HAP-1 (cell line): ENCODE measurements at places on chromosomes 16 and 17.

- DNase-seq = no peak
Observed at GRCh38 chr16:51573191-51573590, 422.1 kb upstream of the SALL1 start.

GRCh38 chr16:64981568-64982281 lies 140.1 kb downstream of the CDH11 start:
- DNase-seq = no peak

GRCh38 chr17:37551788-37552187 lies 57.4 kb downstream of the SYNRG start:
- no peak for DNase-seq

DNA sequence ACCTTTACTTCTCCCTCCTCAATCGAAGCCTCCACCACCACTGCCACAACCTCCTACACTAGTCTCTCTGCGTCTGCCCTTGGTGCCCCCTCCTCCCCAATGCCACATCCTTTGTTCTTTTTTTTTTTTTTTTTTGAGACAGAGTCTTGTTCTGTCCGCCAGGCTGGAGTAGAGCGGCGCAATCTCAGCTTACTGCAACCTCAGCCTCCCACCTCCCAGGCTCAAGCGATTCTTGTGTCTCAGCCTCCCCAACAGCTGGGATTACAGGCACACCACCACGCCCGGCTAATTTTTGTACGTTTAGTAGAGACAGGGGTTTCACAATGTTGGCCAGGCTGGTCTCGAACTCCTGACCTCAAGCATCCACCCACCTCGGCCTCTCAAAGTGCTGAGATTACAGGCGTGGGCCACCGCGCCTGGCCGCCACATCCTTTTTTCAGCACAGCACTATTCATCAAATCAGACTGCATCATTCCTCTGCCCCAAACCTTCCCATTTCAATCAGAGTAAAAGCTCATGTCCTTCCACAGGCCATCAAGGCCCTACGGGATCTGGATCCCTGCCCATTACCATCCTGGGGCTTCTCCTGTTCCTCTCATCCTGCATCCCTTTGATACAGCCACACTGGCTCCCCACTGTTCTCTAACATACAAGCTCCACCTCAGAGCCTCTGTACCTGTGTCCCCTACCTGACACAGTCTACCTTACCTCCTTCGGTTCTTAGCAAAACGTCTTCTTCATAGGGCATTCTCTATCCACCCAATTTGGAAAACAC lies 2.0 kb downstream of the KLHL11 start:
- DNase-seq = no peak

GRCh38 chr17:10635290-10635689 lies 21.8 kb downstream of the MYH3 start:
- DNase-seq = no peak

DNA sequence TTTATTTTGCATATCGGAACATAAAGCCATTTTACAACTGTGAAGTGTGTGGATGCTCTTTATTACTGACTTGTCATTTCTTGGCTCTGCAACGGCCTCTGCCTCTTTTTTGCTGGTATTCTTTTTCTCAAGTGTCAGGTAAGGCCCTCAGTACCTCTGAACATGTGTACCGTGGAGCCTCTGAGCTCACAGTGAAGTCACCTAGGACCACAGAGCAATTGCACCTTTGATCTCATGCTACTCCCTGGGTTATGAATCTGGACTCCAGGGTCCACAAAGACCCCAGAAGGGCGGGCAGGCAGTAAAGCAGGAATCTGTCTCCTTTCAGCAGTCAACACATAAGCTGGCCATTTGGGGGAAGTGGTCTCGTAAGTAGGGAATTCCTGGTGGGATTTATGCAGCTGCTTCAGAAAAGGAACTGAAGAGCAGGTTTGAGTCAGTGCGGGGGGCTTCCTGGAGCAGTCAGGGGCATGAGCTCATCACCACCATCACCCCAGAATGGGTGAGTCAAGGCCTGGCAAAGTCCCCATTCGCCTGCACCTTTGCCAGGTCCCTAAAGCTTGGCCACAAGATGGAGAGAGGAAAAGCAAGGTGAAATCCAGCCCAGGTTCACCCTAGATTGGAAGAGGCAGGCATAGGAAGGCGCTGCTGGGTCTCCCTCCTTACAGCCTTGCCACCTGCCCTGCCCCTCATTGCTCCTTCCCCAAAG lies 33.0 kb downstream of the TBX4 start:
- no peak for DNase-seq

GRCh38 chr16:75653922-75654321 lies 6.3 kb downstream of the TERF2IP start:
- no peak for DNase-seq
